ENCODE measurements at places on chromosomes 13 and 19. TPM values are rescaled to one million over a fixed set of nuclear protein-coding genes. Genes with fewer than 3 reads are reported as not detected.

- DNase-seq = no peak
Observed at GRCh38 chr19:7263521-7263920, 30.7 kb downstream of the INSR start.

DNA sequence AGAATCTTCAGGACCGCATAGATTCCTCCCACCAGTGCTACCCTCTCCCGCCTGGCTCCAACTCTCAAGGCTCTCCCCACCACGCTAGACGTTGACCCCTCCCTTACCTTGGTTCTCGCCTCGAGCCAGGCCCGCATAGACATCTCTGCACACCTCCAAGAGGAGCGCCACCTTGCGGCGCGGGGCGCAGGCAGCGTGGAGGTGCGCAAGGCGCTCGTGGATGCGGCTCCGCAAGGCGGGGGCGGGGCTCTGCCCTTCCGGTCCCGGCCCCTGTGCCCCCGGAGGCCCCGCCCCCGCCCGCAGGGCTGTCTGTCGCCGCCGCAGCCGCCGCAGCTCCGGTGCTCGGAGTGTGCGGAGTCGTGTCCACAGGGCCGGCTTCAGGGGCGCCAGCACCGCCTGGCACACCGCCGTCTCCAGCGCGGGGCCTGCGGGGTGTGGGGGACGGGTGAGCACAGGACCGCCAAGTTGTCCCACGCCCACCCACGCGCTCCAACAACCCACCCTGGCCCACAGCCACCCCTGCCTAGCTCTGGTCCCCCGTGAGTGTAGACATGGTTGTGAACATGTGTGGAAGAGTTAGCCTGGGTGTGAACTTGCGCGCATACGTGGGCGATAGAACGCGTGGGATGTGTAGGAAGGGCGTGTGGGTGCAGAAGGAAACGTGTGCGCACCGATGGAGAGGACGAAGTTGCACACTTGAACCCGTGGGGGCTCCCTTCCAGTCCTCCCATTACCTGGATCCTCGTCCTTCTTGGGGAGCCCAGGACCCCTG, 8.1 kb downstream of the RINL start:
- peak; percentile 83 for DNase-seq

DNA sequence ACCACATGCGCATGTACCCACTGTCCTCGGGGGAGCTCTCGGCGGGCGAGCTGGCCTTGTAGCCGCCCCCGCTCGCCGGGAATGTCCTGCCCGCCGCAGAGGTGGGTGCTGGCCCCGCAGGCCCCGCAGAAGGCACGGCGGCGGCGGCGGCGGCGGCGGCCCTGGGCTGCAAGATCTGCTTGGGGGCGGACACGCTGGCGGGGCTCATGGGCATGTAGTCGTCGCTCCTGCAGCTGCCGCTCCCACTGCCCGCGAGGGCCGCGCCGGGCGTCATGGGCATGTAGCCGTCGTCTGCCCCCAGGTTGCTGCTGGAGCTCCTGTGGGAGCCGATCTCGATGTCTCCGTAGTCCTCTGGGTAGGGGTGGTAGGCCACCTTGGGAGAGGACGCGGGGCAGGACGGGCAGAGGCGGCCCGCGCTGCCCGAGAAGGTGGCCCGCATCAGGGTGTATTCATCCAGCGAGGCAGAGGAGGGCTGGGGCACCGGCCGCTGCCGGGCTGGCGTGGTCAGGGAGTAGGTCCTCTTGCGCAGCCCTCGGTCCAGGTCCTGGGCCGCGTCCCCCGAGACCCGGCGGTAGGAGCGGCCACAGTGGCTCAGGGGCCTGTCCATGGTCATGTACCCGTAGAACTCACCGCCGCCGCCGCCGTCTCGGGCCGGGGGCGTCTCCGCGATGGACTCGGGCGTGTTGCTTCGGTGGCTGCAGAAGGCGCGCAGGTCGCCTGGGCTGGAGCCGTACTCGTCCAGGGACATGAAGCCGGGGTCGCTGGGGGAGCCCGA, 2.4 kb downstream of the IRS2 start:
- peak; percentile 71 for DNase-seq

DNA sequence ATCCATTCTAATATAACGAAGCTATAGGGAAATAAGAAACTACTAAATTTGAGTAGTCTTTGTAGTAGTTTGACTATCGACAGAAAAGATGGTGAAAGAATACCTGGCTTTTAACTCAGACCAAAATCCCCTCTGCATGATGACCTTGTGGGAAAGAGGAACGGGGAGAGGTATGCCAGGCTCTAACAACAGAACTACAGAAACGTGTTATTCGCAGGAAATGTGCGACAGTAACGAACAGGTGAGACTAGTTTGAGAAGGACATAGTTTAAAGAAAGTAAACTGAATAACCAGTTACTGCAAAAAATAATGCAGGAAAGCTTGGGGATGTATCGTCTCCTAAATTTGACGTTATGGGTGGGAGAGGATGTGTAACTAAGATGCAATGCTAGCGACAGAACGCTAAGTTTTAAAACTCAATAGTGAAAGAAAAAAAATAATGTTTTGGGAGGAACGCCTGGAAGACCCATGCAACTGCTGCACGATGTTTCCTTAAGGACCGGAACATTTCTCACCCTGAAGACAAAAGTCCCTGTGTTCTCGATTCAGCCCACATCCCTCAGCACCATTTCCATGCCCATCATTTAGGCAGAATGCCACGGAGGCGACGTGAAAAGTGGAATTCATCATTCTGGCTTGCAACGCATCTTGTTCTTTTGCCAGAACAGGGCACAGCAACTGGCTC, 1.6 kb upstream of the RAP2A start:
- no peak for DNase-seq

The KLK4 gene
- not detected for total RNA-seq

- DNase-seq = no peak
Observed at GRCh38 chr19:47445937-47446402, 25.7 kb downstream of the SLC8A2 start.

- no peak for DNase-seq
Observed at GRCh38 chr19:8413629-8413995, 507 bp downstream of the MARCHF2 start.

DNA sequence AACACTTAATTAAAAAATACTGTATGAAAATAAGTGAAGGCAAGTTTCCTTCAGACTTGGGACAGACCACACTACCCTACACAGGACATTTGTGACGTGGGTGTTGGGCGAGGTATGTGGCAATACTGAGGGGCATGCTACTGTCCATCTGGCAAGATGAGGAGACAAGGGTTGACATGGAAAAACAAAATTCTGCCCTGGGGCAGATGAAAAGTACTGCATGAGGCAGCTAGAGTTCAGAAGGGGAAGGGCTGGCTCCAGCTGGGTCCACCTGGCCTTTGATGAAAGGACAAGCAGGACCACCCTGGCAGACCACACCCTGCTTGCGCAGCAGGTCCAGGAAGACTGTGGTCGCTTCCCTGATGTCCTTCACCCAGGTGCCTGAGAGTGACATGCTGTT, 43.2 kb downstream of the LATS2 start:
- no peak for DNase-seq

DNA sequence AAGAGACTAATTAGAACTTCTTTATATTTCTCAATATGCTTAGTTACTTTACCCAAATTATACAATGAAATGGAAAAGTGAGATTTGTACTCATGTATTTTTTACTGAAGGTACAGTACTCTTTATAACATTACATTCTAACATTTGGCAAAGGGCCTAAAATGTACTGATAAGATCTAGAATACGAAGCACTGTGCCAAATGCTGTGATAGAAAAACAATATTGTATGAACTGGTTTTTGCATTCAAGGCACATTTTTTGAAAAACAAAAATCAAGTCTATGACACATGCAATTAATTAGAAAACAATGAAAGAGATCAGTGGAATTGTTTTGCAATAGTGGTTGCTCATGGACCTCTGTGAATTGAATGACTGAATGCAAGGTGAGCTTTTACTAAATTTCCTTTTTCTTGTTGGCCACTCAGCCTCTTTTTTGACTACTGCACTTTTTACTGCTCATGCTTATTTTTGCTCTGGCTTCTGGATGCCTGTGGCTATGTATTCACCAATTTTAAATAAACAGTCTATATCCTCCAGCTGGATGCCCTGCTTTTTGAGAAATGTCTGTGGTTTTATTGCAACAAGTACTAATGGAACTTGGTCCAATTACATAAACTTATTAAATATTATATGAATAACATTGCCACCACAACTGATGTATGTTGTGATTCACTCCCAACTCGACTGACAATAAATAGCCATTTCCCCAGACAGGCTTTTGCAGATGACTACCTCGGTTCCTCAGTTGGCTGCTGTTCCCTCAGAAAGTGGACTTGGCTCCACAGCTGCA, 41.4 kb upstream of the OBI1 start:
- DNase-seq = no peak

The SERTAD1 gene
- total RNA-seq = 31.7 TPM

- DNase-seq = no peak
Observed at GRCh38 chr13:78596399-78596735, 7.0 kb downstream of the POU4F1 start.

- no peak for DNase-seq
Observed at GRCh38 chr13:79456656-79457365, 24.1 kb upstream of the NDFIP2 start.

- no peak for DNase-seq
Observed at GRCh38 chr13:33096886-33097605, 80.8 kb downstream of the KL start.

DNA sequence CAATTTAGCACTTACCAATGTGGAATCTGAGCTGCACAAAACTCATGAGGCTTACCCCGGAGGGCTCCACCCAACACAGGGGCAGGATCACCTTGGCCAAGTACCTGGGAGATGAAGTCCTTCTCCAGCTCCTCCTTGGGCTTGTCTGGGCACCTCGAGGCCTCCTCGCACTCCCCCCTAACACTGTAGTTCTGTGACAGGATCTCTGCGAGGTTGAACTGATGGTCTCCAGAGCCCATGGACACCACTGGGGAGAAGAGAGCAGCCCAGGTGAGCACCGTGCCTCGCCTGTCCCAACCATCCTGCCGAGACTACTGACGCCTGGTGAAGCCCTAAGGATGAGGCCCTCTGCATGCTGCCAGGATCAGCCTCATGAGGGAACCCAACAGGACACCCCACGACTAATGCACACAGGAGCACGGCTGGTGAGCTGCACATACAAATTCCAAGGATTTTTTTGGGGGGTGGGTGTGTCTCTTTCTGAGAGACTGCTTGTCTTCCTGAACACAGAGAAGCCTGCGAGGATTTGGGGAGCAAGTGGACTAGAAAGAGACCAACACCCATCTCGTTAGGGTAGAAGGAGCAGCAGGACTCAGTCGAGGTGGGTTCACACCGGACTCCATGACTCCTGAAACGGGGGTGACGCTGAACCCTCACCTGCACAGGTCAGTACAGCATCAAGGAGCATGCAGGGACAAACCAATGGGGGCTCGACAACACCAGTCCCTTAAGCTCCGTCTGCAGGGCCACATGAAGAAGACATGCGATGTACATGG, 10.1 kb downstream of the MIER2 start:
- DNase-seq = no peak

DNA sequence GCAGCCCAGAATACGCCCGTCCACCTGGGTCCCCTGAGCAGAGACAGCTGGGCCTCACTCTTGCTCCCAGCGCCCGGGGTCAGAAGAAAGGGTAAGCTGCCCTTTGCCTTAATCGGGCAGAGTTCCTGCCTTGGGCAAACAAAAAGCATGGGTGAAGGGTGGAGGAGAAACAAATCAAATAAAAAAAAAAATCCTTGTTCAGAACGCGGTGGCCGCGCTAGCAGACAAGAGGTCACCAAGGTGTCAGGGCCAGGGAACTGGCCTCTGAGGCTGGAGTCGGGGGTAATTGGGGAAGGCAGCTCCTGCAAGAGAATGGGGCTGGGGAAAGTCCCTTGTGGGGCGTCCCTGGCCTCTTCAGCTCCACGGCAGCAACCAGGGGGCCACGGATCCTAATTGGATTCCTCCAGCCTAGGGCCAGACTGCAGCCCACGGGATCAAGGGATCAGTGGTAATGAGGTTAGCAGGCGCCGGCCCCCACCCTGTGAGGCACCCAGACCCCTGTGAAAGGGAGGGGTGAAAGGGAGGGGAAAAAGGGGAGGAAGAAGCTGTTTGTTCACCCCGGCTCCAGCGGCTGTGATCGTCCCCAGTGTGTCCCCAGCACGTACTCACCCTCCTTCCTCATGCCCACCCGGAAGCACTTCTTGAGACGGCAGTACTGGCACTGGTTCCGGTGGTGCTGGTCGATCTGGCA, 5.5 kb downstream of the NR2F6 start:
- no peak for DNase-seq

DNA sequence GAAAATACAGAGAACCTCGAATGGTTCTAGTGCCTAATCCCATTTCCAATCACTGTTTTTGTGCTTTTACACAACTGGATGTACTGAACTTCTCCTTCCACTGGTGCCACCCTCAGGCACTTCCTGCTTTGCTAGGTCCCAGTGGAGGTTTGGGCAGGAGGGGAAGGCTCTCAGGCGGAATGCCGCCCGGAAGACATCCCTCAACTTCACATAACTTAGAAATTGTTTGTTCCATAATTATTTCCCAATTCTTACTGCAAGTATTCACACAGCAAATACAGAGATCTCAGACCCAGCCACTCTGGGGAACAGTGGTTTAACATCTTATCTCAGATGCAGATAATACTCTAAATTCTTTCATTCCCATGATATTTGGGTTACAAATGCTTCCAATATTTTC, 195.7 kb upstream of the IPO5 start:
- no peak for DNase-seq

The RDH8 gene
- not detected for total RNA-seq

DNA sequence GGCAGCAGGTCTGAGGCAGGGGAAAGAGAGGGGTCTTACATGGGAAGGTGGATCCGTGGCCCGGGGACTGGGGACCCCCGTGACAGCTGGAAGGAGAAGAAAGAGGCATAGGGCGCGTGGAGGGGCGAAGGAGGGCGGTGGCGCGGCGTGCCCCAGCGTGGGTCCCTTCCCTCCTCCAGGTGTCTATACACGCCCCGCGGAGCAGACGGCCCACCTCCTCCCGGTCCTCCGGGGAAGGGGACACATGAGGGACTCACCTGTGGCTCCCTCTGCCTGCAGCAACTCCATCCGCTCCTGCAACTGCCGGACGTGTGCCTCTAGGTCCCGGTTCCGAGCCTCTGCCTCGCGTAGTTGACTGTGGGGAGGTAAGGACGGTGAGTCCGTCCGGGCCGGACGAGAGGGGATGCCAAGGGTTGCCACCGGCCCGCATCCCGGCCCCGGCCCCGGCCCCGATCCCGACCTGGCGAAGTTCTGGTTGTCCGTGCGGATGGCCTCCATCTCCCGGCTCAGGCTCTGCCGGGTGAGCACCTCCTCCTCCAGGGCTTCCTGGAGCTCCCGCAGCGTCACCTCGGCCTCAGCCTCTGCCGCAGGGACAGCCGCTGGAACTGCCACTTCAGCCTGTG, 2.4 kb upstream of the SIX5 start:
- DNase-seq = no peak

- DNase-seq = no peak
Observed at GRCh38 chr13:38662362-38662761, 24.5 kb upstream of the FREM2 start.

The RNF113B gene
- not detected for total RNA-seq

The ARHGAP45 gene
- total RNA-seq = 36.7 TPM

GRCh38 chr19:7968796-7969554, 25.5 kb upstream of the TIMM44 start:
- no peak for DNase-seq

DNA sequence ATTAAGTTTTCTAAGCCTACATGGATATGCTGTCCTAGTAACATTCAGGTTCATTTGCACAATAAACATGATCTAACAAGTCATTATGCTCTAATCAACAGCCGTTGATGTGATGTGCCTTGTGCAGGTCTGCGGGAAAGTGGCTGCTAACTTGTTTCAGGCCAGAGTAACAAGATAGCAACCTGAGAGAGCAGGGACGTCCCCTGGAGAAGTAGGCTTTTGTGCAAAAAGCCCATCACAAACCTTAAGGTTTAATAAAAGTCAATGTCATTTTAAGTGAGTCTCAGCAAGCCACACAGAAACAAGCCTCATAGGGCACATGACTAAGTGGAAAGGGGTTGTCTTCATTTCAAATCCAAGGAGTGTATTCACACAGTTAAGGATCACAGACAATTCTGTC, 17.6 kb downstream of the FOXO1 start:
- DNase-seq = no peak

The SLAIN1 gene
- total RNA-seq = 1.8 TPM
